Stimulated activated CD8-positive, alpha-beta memory T cell treated with anti-CD3 and anti-CD28 coated beads, Interleukin-15, amount 100 ng/mL, for 48 hours (primary cell): ENCODE measurements at places on chromosomes 13 and 19.
A peak's percentile ranks its signal among the peaks of the same experiment; 100 is the strongest.

- DNase-seq, result peak; percentile 36
These were observed 758 bp upstream of the CACNG7 start for GRCh38 chr19:53908106-53908934.

- no peak for DNase-seq
These were observed 20.9 kb downstream of the POU2F2 start for GRCh38 chr19:42111384-42111783.

GRCh38 chr19:16892868-16893685 is 4.3 kb downstream of the F2RL3 start:
- no peak for DNase-seq

DNA sequence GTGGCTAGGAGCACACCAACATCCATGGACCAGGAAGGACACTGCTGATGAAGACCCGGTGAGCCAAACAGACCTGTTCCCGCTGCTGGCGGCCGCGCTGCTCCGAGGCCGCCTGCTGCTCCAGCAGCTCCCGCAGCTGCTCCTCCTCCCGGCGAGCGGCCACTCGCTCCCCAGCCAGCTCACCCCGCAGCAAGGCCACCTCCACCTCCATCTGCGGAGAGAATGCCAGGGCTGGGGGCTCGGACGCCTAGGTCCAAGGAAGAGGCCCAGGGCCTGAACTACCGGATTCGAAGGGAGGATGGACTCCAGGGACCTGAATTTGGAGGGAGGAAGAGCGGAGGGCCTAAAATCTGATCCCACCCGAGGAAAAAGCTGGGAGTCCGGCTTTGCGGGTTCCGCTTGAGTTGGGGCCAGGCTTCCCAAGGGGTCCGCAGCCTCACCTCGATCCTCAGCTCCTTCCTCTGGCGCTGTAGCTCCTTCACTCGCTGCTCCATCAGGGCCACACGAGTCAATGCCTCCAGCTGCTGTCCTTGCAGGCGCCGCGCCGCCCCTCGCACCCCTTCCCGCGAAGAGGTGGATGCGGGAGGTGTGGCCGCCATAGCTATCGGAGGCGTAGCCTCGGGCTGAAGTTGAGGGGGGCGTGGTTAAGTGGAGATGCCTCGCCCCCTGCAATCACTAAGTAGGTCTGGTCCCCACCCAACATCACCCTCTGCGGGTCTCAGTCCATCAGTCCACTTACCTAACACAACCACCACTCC is 2.7 kb downstream of the PHLDB3 start:
- no peak for DNase-seq

GRCh38 chr19:11025445-11025844 is 63.8 kb upstream of the LDLR start:
- DNase-seq, result no peak

- DNase-seq, result no peak
These were observed 3.8 kb downstream of the CBY2 start for GRCh38 chr13:45705918-45706317.

- no peak for DNase-seq
These were observed 98.1 kb upstream of the SLITRK1 start for GRCh38 chr13:83980331-83980730.

GRCh38 chr19:57321751-57322150 is 1.5 kb downstream of the ZNF543 start:
- no peak for DNase-seq

DNA sequence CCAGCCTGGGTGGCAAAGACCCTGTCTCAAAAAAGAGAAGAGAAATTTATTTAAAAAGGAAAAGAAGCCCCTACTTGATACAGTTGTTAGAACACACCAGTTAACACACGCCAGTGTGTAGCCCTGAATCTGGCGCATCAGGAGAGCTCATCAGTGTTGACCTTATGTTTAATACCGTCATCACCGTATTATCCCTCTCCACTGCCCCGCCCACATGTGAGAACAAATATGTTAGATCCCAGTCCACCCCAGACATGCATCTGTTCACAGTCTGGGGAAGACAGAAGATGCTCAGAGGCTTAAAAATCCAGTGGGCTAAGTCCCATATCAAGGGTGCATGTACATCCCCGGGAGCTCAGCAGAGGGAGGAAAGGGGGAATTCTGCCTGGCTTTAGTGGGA is 155.2 kb downstream of the DPF1 start:
- DNase-seq, result no peak

DNA sequence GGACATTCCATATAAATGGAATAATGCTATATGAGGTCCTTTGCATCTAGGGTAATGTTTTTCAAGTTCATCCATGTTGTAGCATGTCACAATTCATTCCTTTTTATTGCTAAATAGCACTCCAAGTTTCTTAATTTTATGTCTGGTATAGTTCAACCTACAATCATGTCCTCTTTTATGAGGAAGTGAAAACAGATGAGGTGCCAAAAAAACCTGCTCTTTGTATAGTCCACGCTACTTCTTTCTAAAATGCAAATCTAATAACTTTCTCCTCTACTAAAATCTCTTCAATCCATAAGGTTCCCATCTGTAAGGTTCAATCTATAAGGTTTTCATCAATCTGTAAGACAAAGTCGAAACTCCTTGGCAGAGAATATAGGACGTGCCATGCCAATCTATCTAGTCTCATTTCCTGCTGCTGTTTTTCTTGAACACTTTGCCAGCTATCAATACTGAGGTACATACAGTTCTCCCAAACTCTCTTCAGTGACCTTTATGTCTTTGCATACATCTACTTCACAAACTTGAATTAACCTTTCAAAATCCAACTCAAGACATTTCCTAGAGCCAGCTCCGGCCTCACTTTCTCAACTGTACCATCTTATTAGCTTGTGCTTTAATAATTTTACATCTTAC is 33.7 kb downstream of the INTS6 start:
- no peak for DNase-seq

DNA sequence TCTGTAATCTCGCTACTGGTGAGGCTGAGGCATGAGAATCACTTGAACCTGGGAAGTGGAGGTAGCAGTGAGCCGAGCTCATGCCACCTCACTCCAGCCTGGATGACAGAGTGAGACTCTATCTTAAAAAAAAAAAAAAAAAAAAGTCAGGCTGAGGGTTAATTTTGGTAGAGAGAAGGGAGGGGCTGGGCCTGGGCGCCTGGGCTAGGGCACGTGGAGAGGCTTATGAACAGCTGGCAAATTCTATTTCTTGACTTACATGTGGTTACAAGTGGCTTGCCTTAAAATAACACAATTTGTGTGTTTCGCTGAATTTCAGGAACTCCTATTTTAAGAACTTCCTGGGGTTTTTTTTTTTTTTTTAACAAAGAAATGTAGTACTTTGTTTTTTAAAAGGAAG is 47.6 kb upstream of the MAP3K10 start:
- DNase-seq, result no peak

DNA sequence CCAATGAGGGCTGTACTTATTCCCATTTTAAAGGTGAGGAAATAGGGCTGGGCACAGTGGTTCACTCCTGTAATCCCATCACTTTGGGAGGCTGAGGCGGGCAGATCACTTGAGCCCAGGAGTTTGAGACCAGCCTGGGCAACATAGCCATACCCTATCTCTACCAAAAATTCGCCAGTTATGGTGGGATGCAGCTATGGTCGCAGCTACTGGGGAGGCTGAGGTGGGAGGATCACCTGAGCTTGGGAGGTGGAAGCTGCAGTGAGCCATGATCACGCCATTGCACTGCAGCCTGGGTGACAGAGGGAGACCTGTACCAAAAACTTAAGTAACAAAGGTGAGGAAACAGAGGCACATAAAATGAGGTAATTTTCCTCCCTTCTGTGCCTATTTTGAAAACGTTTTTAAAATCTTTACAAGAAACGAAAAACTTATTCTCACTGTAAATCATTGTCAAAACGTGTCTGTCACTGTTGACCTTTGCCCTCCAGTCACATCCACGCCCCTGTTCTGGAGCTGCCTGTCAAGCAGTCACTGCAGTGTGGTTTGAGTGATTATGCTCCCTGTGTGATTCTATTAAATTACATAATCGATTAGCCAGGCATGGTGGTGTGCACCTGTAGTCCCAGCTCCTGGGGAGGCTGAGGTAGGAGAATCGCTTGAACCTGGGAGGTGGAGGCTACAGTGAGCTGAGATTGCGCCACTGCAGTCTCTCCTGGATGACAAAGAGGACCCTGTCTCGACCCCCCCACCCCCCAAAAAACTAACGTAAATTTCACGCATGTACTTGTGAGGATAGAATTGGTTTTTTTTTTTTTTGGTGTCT is 12.5 kb downstream of the NOP53 start:
- DNase-seq, result no peak

DNA sequence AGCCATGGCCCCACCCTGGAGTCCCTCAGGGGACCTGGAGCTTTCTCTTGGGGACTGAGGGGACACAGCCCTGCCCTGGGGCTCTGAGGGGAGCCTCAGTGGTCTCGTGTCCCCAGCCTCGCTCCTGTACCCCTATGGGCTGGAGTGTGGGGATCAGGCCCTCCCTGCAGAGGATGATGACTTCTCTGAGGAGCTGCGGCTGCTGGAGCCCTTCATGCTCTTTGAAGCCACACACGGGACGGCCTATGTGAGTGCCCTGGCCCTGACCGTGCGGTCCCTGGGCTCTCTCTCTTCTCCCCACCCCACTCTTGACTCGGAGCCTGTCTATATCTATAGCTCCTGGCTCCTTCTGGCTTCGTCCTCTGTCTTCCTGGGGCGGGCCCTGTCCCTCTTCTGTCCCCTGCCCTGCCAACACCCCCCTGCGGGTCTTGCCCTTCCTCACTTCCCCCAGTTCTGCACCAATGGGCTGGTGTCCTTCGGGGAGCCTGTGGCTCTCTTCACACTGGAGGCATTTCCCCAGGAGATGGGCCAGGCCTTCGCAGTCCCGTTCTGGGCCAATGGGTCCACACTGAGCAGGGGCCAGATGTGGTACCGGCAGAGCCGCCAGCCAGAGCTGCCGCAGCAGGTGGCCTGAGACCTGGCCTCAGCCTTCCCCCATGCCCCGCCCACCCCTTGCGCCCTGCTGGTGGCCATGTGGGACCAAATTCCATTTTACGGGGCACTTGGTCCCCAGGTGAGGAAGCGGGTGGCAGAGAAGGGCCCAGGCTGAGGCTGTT is 33.1 kb downstream of the HPN start:
- DNase-seq, result no peak

DNA sequence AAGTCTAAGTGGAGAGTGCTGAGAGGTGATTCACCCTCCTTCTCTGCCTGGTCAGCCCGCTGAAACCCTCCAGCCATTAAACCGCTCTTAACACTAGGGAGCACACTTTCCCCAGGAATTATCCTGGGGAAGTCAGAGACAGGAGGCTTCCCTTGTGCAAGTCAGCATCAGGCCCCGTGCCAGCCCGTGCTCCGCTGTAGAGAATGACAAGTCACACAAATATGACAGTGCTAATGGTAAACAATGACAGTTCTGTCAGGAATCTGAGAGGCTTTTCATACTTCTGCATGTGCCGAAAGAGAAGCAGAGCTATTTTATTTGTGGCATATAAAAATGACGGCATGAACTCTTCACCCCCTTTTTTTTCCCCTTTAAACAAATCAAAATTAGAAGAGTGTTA is 816.9 kb upstream of the SLC10A2 start:
- DNase-seq, result no peak

- DNase-seq, result no peak
These were observed 739.9 kb upstream of the PRR20A start for GRCh38 chr13:56400774-56401173.

- no peak for DNase-seq
These were observed 484.0 kb downstream of the MYO16 start for GRCh38 chr13:109113427-109113826.

DNA sequence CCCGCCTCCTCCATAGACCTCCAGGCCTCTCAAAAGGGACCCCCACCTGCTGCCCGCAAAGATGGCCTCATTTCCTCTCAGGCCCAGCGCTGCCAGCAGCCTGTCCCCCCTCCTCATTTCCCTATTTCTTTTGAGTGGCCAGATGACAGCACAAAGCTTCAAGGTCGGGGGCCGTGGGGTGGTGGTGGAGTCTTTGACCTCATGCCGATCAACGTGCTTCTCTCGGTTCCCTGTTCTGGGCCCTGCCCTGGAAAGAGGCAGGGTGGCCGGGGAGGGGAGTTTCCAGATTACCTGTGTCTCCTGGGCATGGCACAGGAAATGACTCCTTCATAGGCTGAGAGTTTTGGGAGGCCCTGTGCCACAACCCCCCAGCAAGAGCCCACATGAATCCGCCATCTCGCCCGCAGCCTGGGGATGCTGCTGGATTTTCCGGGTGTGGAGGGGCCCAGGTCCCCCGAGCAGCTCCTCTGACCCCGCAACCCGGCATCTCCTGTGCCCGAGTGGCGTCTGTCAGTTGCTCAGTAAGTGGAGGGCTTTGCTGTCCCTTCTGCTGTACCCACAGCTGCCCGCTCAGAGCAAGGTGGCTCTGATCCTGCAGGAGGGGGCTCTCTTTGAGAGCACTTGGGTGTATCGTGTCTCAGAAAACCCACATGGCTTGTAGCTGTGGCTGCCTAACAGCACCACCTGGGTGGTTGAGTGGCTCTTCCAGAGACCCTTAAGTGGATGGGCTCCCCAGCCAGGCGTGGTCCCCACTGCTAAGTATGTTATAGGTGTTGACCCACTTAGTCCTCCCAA is 139.4 kb downstream of the SIPA1L3 start:
- no peak for DNase-seq

DNA sequence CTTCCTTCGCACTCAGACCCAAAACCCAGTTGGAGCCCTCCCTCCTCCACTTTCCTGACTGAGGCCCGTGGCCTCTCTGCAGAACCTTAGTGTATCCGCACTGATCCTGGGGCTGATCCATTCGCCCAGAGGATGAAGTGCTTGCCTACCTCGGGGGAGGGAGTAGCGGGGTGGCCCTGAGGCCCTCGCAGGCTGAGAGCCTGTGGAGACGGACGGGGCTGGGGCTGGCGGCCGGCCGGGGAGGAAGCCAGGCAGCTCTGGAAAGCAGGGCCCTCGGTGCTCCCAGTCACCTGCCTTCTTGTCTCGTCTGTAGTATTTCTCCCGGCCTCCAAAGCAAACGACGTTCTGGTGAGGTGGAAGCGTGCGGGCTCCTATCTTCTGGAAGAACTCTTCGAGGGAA is 1.3 kb downstream of the PROZ start:
- no peak for DNase-seq

- no peak for DNase-seq
These were observed 629 bp downstream of the LRFN3 start for GRCh38 chr19:35936738-35937268.

- DNase-seq, result peak; percentile 84
These were observed 603 bp downstream of the RFX1 start for GRCh38 chr19:14005349-14006084.

- no peak for DNase-seq
These were observed 82.5 kb downstream of the DHRS12 start for GRCh38 chr13:51721496-51721895.

GRCh38 chr19:43450545-43450997 is 14.8 kb downstream of the LYPD3 start:
- DNase-seq, result no peak

- DNase-seq, result peak; percentile 45
These were observed 2.5 kb downstream of the KLK10 start for GRCh38 chr19:51016798-51017683.

DNA sequence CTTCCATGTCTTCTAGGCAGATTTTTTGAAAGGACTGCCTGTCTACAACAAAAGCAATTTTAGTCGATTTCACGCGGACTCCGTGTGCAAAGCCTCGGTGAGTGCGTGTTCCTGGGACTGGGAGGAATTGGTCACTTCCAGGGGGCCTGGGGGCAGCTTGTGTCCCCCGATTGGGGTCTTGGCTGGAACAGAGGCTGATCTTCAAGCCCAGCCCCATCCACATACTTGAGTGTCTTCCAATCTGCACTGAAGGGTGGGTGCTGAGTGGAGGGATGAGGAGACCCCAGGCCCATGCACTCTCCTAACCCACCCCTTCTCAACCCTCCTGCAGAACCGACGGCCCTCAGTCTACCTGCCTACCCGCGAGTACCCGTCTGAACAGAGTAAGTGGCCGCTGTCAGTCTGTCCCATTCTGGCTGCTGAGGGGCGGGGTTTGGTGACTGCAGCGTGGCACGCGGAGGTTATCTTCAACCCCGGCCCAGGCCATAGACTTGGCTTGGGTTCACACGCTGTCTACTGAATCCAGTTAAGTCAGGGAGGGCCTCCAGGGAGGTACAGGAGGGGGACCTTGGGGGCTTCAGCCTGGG is 4.7 kb downstream of the DDA1 start:
- DNase-seq, result no peak
